ENCODE measurements at places on chromosomes 13 and 19.

DNA sequence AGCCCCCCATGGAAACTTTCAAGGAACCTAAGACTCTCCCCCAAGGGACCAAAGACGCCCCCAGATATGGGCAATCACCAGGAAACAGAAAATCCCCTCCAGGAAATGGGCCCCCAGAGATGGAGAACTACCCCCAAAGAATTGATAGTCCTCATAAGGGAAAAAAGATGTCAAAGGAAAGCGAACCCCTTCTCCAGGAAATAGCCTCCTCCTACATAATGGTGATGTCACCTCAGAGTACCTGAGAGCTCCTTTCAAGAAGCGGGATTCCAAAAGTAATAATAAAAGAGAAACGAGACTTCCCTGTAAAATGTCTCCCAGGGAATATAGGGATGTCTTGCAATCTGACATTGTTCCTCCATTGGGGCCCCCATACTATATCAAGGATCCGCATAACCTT, 1.1 kb downstream of the CDKN2D start:
- no peak for DNase-seq

DNA sequence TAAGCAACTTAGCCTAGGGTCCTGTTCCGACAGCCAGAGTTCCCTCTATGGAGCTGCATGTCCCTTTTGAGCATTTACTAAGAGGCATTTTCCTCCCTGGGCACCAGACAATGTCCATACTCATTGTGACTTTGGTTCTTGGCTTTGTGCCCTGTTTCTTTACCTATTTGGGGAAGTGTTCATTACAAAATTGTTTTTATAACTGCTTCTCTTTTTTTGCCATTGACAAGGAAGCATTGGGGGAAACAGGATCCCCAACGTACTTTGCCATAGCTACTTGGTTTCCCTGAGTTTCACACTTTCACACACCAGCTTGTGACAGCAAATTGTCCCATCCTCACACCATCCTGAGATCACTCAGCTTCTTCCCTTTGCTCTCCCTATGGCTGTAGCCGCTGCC, 81.1 kb upstream of the SIAH3 start:
- no peak for DNase-seq

DNA sequence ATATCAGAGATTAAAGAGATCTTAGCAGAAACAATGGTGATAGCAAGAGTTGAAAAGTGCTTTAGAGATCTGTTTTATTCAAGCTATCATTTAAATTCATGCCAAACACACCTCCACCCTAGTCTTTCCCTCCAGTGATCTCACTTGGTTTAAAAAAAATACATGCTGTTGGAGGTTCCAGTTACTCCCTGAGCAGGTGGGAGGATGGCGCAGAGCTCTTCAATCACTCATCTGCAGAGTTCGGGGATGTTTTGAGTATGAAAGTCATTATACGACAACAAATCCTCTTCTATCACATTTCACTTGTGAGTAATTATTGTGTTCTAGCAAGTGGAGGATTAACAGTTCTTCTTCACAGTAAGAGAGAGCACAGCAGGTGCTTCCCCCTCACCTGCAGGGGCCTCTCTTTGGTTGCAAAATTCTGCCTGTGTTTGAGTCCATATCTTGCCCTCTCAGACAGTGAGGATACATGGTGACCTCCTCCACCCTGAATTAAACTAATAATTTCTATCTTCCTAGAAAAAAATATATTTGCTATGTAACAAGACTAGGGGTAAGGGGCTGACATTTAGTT, 376.7 kb downstream of the LIG4 start:
- no peak for DNase-seq

- no peak for DNase-seq
Measured at GRCh38 chr19:51090471-51090870, 7.8 kb upstream of the KLK14 start.

- DNase-seq: no peak
Measured at GRCh38 chr13:40023595-40024203, 368.2 kb downstream of the COG6 start.

DNA sequence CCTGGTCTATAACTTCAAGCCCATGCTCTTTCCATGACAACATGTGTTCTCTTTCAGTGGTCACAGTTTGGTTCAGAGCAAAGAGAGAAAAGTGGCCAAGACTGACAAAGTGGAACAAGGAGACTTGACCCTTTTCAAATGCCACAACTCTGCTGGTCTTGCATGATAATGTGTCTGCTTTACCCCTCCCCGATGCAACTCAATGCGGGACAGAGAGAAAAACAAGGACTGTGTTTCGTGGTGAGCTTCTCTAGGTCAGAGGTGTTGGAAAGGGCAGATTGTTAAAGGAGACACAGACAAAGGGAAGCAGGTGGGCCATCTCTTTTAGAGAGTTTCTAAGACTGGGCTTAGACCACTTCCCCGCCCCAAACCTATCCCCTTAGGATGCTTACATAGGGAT, 61.6 kb upstream of the SERTM1 start:
- no peak for DNase-seq

- peak; percentile 34 for DNase-seq
Measured at GRCh38 chr13:39779337-39780265, 124.1 kb downstream of the COG6 start.

GRCh38 chr13:40586886-40587565, 79.4 kb downstream of the FOXO1 start:
- no peak for DNase-seq

DNA sequence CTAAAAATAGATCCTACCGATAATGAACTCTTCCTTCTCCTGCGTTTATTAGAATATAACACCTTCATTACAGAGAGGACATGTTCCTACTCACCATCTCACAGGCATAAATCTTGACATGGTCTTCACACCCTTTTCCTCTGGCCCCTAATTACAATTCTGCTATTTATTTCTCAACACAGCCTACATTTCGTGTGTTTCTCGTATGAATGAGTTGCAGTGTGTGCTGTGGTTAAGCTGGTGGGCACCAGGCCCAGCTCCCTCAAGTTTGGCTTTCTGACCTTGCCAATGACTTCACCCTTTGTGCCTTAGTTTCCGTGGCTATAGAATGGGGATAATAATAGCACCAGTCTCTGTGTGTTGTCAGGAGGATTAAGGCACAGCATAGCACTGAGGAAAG, 12.3 kb upstream of the KATNAL1 start:
- no peak for DNase-seq

GRCh38 chr13:35978607-35979316, 152.4 kb downstream of the DCLK1 start:
- no peak for DNase-seq

- no peak for DNase-seq
Measured at GRCh38 chr13:71875823-71876222, 8.8 kb upstream of the DACH1 start.

DNA sequence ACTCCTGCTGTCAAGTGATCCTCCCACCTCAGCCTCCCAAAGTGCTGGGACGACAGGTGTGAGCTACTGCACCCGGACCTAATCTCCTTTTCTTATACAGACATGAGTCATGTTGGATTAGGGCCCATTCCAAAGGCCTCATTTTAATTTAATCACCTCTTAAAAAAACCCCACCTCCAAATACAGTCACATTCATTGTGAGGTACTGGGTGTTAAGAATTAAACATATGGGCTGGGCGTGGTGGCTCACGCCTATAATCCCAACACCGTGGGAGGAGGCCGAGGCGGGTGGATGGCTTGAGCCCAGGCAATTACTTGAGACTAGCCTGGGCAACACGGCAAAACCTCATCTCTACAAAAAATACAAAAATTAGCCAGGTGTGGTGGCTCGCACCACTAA, 46.6 kb downstream of the PIN1 start:
- no peak for DNase-seq

- DNase-seq: no peak
Measured at GRCh38 chr13:101499406-101499805, 46.9 kb downstream of the ITGBL1 start.

DNA sequence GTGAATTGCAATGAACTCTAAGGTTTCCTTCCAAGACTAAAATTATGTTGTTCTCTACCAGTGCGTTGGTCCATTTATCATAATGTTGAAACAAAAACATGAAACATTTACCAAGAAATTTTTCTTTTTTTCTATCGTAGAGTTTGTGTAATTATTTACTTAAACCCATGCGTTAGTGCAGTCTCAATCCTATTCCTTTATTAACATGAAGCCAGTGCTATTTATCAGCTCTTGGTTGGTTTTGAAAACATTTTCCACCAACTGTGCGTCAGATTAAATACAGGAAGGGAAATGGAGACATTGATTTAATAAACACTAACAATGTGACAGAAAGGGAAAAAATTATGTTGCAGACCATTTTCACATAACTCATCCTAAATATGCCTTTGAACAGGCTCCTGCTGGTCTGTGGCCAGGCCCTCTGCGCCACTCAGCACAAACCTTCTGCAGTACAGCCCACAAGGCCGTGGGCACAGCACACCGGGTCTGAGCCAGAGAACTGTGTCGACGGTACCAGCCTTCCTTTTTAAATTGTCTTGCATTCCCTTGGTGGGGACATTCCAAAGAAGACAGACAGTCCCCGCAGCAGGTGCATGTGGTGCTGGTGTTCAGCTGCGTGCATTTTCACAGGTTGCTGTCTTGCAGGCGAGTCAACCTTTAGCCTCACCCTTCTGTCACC, 135.8 kb downstream of the SHISA2 start:
- DNase-seq: no peak

DNA sequence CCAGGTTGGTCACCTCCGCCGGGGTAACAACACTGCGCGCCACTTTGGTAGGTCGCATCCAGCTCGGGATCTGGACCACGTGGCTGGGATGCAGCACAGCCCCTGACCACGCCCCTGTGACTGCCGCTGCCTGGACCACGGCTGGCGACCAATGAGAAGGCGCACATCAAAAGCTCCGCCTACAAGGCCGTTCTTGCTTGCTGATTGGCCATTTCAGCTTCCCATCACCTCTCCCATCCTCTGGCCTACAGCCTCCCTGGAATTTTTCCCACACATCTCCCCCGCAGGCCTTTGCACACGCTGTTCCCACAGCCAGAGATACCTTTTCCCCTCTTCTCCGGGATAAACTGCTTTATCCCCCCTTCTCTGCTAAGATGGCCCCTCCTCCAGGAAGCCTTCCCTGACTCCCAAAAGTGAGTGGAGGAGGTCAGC, 12.5 kb upstream of the MAP1S start:
- DNase-seq: no peak

DNA sequence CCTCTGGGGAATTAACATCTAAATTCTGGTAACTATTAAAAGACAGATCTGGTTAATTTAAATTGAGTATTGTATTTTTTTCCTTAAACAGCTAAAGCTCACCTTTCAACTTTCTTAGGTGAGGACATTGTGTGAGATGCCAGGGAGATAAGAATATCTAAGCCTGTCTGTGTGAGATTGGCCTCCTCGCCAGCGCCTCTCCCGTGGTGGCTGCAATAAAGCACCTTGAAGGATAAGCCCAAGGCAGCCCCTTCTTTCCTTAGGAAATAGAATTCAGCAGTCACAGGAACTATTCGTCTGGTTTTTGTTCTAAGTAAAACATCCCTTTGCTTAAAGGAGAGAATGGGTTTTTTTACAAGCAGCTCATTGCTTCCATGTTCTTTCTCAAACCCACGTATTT, 24.6 kb downstream of the NAXD start:
- DNase-seq: no peak

- DNase-seq: no peak
Measured at GRCh38 chr13:96898212-96898611, 96.1 kb downstream of the OXGR1 start.

DNA sequence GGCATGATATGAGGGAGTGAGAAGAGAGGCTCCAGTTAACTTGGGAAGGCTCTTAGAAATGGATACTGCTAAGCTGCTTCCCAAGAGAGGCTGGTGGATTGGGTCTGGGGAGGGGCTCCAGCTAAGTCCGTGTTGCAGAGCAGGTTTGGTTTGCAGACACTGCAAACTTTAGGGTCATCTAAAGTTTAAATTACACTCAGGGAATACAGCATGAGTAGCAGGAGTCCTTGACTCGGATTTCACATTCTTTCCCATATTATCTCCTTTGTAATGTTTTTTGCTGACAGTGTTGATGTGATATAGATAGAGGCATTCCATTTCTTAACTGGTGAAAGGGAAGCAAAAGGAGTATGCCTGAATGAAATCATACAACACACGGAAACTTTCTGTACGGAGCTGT, 31.9 kb downstream of the SGCG start:
- DNase-seq: no peak

DNA sequence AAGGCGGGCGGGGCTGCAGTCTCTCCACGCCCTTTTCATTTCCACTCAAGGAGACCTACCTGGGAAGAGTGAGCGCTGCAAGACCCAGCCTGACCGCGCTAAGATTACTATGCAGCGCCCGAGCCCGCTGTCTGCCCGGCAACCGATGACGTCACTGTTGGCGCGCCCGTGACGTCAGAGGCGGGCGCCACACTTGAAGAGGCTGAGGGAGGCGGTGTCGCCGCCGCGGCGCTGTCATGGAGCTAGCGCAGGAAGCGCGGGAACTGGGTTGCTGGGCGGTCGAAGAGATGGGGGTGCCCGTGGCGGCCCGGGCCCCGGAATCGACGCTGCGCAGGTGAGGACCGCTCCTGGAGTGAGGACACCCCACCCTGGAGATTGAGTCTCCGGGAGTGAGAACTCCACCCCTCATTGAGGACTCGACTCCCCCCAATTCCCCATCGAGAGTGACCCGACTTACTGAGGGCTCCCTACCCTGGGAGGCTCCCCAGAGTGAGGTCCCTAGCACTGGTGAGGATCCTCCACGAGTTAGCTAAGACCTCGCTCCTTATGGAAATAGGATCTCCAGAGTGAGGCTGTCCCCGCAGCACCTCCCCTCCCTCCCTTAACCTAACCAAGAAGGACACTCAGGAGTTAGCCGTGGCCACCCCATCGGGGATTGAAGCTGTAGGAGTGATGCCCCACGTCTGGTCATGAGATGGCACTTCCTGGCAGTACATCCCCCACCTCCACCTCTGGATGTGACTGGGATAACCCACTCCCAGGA, at the start of gene HAUS5:
Gene HAUS5 (plus strand): TSS at position 177 of the 763 bp plus-strand sequence. CDS start 60 bp downstream, at position 237.
- DNase-seq: peak; percentile 94

GRCh38 chr13:49110913-49111170, 109.3 kb upstream of the MLNR start:
- DNase-seq: no peak

GRCh38 chr13:75173457-75174356, 308.3 kb downstream of the TBC1D4 start:
- DNase-seq: no peak

- DNase-seq: no peak
Measured at GRCh38 chr13:52785739-52786138, 46.1 kb upstream of the CNMD start.

DNA sequence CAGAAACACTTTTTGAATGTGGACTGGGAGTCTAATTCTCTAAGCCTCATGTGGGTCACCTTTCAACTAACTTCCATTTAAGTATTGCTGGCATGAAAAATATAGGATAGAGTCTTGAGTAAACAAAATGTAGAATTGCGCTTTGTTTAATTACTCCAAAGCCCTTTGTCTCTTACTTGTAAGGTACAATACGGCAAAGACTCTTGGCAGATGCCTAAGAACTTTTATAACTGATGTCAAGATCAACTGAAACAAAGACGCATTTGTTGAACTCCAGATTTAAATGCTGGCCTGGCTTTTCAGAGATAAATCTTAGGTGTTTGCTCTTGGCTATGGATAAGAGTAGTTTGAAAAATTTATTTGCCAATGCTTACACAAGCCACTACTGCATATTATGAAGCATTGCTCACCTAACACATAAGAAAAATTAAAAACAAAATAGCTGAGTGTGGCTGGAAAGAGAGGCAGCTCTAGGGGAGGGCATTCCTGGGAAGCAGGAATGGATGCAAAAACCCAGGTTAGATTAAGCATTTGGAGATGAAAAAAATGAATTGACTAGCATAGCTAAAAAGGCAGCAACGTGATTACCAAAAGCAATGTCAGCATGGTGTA, 107.3 kb upstream of the STARD13 start:
- DNase-seq: no peak

- DNase-seq: no peak
Measured at GRCh38 chr13:31891472-31891871, 140.1 kb upstream of the FRY start.
